ENCODE measurements at places on chromosomes 13 and 19. TPM values are rescaled to one million over a fixed set of nuclear protein-coding genes. Genes with fewer than 3 reads are reported as not detected.

- DNase-seq, result no peak
These were observed 84.7 kb upstream of the MEDAG start for GRCh38 chr13:30821421-30821820.

- no peak for DNase-seq
These were observed 3.6 kb downstream of the DMAC2 start for GRCh38 chr19:41435936-41436673.

The PROZ gene
- total RNA-seq, result not detected

GRCh38 chr13:99969453-99969918 is 2.1 kb downstream of the ZIC5 start:
- no peak for DNase-seq

GRCh38 chr19:35164418-35164817 is 9.9 kb downstream of the FXYD5 start:
- no peak for DNase-seq

The ELSPBP1 gene
- total RNA-seq, result not detected

DNA sequence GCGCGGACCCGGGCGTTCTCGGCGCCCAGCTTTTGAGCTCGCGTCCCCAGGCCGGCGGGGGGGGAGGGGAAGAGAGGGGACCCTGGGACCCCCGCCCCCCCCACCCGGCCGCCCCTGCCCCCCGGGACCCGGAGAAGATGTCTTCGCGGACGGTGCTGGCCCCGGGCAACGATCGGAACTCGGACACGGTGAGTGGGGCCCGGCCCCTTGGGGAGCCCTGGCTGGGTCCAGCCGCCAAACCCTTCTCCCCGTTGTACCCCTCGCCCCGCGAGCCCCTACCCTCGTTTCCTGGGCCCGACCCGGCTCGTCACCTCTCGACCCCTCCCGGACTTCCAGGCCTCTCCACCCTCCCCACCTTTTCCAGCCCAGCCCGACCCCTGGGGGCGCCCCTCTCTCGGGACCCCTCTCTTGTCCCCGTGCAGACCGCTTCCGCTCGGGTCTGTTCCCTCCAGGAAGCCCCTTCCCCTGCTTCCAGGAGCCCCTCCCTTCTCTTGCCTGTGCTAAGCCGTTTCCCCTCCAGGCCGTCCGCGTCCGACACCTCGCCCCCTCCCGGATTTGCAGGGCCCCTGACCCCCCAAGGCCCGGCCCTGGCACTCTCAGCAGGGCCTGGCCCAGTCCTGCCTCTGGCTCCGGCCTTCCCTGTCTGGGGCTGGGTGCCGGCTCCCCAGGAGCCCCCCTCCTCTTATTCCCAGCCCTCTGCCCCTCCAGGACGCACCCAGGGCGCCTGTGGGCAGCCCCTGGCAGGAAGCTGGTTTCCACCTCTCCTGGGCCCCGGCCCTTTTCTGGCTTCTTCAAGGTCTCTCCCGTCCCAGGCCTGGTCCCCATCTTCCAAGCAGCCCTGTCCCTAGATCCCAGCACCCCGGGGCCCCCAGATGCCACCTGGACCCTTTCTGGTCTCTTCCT is 632 bp downstream of the MARK4 start:
- peak; percentile 50 for DNase-seq

- no peak for DNase-seq
These were observed at the start of gene HCST for GRCh38 chr19:35901854-35902661. Gene HCST, plus strand, starts transcription at chr19:35902529. Its CDS starts 65 bp downstream, at chr19:35902594.

The CAPN12 gene
- total RNA-seq, result 4.8 TPM

DNA sequence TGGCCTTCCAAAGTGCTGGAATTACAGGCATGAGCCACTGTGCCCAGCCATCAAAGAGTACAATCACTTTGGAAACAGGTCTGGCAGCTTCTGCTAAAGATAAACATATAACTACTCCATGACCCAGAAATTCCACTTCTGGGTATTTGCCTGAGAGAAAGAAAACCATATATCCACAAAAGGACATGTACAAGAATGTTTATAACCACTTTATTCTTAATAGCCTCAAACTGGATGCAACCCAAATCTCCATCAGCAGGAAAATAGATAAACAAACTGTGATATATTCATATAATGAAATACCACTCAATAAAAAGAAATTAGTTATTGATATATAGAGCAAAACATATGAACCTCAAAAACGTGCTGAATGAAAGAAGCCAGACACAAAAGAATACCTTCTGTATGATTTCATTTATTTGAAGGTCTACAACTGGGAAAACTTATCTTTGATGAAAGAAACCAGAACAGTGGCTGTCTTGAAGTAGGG is 40.5 kb downstream of the TEX26 start:
- no peak for DNase-seq

The ZNF493 gene
- 56.4 TPM for total RNA-seq

The CBLC gene
- not detected for total RNA-seq

GRCh38 chr13:51322826-51323225 is 16.7 kb upstream of the SERPINE3 start:
- no peak for DNase-seq

- peak; percentile 86 for DNase-seq
These were observed 7.0 kb downstream of the SLC1A6 start for GRCh38 chr19:14972676-14973075.

Data from glutamatergic neuron (in vitro differentiated cells).